Occipital lobe (tissue), 3 donors: ENCODE measurements at places on chromosomes 16 and 17. TPM values are rescaled to one million over a fixed set of nuclear protein-coding genes. Genes with fewer than 3 reads are reported as not detected.

Gene MT3
- total RNA-seq = 8.6 TPM

Gene MYO18A
- total RNA-seq = 68.5 TPM

Gene KCNJ2
- total RNA-seq = 10.3 TPM

Gene GRIN2A
- 10.9 TPM for total RNA-seq

Gene TBC1D3C
- not detected for total RNA-seq

Gene OTOP2
- not detected for total RNA-seq

Gene TCF25
- 136 TPM for total RNA-seq

Gene PDILT
- not detected for total RNA-seq

Gene CD300H
- not detected for total RNA-seq

Gene LPO
- not detected for total RNA-seq

Gene MOSMO
- 50.2 TPM for total RNA-seq

Gene GHDC
- 5.5 TPM for total RNA-seq

Gene SPATA2L
- 12.5 TPM for total RNA-seq

Gene TIMP2
- 33.2 TPM for total RNA-seq

Gene SMPD3
- 67.2 TPM for total RNA-seq
